ENCODE measurements at places on chromosomes 2 and 18. TPM values are rescaled to one million over a fixed set of nuclear protein-coding genes. Genes with fewer than 3 reads are reported as not detected.
A peak's percentile ranks its signal among the peaks of the same experiment; 100 is the strongest.

DNA sequence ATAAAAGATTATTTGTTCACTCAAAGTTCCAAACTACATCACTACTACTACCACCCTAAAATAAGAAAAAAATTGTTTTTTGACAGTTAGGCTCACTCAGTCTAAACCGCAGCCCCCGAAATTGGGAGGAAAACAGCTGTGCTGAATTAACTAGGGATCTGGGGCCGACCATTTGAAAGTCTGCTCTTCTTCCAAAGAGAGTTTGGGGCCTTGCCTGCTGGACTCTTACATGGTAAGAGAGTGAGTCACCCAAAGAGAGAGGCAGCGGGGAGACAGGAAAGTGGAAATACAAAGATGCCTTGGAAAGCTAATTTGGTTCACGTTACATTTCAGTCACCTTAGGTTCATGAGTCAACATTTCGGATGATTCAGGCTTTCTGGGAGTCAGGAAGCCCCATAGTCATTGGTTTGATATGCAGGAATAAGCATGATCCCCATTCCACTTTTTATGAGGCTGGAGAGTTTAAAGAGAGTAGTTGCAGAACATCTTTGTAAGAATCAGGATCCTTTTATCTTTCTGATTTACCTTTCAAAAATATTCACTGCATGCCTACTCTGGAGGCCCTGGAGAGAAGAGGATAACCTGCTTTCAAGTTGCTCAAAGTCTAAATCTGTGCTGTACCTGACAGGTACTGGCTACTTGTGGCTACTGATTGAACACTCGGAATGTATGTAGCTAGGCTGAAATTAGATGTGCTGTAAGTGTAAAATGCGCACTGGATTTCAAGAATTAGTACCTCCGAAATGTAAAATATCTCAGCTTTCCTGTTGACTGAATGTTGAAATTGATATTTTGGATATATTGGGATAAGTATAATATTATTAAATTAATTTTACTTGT is 995 bp upstream of the RTN4 start:
- DNase-seq = no peak
- peak overlapping the region; percentile 100 for H3K27ac ChIP-seq
- peaks cover 22% of the 10 kb centered on the region for H3K4me1 ChIP-seq
- no peaks in the 10 kb centered on the region for H3K27me3 ChIP-seq
- H3K4me3 ChIP-seq = peak overlapping the region; percentile 98

- no peak for DNase-seq
- H3K4me1 ChIP-seq = peaks cover 41% of the 10 kb centered on the region
- peak overlapping the region; percentile 24 for H3K27ac ChIP-seq
- no peaks in the 10 kb centered on the region for H3K27me3 ChIP-seq
Measured at GRCh38 chr2:127087791-127088495, 19.0 kb downstream of the BIN1 start.

GRCh38 chr2:12441750-12442475 is 274.8 kb upstream of the TRIB2 start:
- H3K4me1 ChIP-seq = no peaks in the 10 kb centered on the region
- no peak for DNase-seq
- no peaks in the 10 kb centered on the region for H3K27me3 ChIP-seq
- H3K27ac ChIP-seq = no peak overlapping the region

DNA sequence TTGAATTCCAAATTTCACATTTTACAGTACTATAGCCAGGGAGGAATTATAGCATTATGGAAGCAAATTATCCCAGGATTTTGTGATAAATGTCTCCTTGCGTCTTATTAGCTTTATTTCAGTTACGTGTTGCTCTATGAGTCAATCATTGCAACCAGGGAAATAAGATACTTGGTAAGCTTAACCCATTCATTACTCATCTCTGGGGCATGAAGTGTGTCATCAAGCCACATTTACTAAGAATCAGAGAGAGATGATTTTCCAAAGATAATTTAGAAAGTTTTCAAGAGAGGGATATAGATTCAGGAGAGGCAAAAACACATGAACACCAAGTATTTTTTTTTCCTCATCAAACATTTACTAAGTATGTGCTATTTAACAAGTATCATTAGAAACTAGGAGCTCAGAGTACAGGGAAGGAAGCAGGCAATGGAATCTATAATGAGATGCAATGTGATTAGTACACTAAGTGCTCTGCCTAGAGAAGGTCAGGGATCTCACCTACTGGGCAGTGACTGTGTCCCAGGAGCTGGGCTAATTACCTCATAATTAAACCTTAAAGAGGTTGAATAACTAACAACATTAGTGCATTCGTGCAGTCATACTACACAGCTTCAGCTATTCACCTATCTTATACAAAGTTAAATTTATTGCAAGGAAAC is 217.8 kb upstream of the NXPH2 start:
- H3K4me1 ChIP-seq = no peaks in the 10 kb centered on the region
- no peaks in the 10 kb centered on the region for H3K36me3 ChIP-seq
- H3K27me3 ChIP-seq = no peaks in the 10 kb centered on the region
- H3K4me3 ChIP-seq = no peak overlapping the region
- no peak overlapping the region for H3K27ac ChIP-seq

DNA sequence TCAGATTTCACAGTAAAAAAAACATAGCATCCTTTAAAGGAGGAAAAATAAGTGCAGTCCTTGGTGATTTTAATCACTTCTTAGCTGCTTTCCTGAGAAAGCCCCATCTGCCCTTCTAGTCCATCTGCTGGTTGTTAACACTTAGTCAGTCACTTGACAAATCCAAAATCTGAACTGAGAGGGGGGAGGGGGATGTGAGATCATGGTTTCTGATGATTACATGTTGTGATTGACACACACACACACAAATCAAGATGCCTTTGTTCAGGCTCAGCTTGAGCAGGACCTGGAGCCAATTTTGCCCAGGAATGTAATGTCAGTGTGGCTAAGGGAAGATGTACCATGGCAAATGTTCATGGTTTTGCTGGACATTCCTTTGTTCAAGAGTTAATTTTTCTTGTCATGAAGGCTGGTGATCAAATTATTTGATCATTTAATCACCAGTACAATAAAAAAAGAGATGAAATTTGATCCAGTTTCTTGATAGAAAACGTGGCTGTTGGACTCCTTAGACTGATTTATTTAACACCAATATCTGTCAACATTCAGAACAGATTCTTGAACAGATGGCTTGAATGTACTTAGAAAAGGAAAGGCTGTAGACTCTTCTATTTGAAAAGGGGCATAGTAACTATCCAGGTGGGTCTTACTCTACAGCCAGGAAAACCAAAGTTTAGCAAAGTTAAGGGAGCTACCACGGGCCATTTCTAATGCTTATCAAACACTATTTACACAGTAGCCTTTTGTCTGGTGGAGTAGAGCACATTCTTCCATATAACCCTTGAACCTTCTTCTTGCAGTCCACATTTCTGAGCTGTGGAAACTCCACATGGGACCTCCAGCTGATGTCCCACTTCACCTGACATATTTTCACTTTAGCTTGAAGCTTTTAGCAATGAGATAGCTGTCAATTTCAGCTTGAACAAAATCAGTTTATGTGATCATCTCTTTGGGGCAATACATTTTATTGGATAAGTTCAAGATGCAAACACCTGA is 408.7 kb downstream of the PIK3C3 start:
- H3K4me3 ChIP-seq = no peak overlapping the region
- H3K27ac ChIP-seq = no peak overlapping the region
- H3K4me1 ChIP-seq = no peaks in the 10 kb centered on the region
- DNase-seq = no peak
- no peaks in the 10 kb centered on the region for H3K27me3 ChIP-seq
- no peaks in the 10 kb centered on the region for H3K36me3 ChIP-seq

DNA sequence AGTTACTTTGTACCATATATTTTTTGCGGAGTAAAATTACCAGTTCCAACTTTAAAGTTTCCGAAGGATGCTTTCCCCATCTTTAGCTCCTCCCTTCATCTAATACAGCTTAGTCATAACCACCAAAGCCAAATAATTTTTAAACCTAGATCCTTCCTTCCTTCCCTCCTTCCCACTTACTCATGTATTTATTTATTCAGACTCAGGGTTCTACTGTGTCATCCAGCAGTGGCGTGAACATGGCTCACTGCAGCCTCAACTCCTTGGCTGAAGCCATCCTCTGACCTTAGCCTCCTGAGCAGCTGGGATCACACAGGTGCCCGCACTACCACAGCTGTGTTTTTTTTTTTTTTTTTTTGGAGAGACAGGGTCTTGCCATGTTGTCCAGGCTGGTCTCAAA is 4.4 kb downstream of the LPIN2 start:
- H3K27me3 ChIP-seq = no peaks in the 10 kb centered on the region
- H3K27ac ChIP-seq = no peak overlapping the region
- H3K4me3 ChIP-seq = no peak overlapping the region

- H3K27me3 ChIP-seq = no peaks in the 10 kb centered on the region
- H3K4me3 ChIP-seq = no peak overlapping the region
- no peak overlapping the region for H3K27ac ChIP-seq
- DNase-seq = no peak
- H3K36me3 ChIP-seq = no peaks in the 10 kb centered on the region
- H3K4me1 ChIP-seq = no peaks in the 10 kb centered on the region
Measured at GRCh38 chr2:134107402-134107801, 146.5 kb upstream of the MGAT5 start.

- H3K4me1 ChIP-seq = no peaks in the 10 kb centered on the region
- H3K4me3 ChIP-seq = no peak overlapping the region
- H3K27ac ChIP-seq = no peak overlapping the region
- no peaks in the 10 kb centered on the region for H3K27me3 ChIP-seq
- no peak for DNase-seq
Measured at GRCh38 chr2:17208511-17208910, 309.7 kb downstream of the RAD51AP2 start.

DNA sequence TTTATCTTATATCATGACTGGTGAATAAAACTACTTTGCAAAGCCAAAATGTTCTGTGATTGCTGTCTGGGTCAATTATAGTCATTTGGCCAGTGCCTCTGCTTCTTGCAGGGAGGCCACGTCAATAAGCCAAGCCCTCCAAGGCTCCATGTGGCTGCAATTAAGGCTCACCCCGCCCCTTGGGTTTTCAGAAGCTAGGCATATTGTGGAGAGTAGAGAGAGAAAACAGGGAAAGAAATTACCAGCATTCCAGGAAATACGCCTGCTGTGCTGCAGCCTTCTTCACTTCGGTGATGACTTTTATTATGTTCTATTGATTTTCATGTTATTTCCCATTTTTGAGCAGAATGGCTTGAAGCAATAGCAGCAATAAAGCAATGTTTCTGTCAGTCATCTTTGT is 319.7 kb downstream of the SOX11 start:
- H3K36me3 ChIP-seq = no peaks in the 10 kb centered on the region
- H3K4me3 ChIP-seq = no peak overlapping the region
- no peaks in the 10 kb centered on the region for H3K27me3 ChIP-seq
- DNase-seq = no peak
- no peak overlapping the region for H3K27ac ChIP-seq
- H3K4me1 ChIP-seq = no peaks in the 10 kb centered on the region

DNA sequence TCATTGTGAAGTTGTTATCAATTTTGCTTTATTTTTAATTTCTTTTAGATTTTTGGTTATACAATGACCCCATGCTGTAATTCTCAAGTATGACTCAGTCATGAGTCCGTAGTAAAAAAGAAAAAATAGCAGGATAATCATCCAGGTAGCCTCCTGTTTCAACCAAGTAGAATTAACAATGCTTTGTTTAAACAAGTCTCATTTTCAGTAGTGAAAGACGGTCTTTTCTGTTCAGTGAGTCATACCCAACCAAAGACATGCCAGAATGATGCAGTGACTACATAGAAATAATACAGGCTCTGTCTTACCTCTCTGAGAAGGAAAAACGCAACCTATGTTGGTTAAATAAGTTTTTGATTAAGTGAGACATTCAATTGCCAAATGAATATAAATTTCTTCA is 67.8 kb upstream of the DSC1 start:
- H3K27ac ChIP-seq = peak overlapping the region; percentile 74
- no peaks in the 10 kb centered on the region for H3K36me3 ChIP-seq
- DNase-seq = no peak

GRCh38 chr18:48751727-48752468 is 198.9 kb downstream of the SMAD7 start:
- H3K4me1 ChIP-seq = peaks cover 7% of the 10 kb centered on the region
- DNase-seq = no peak

- no peak overlapping the region for H3K27ac ChIP-seq
- H3K27me3 ChIP-seq = peaks cover 9% of the 10 kb centered on the region
- peak overlapping the region; percentile 52 for H3K4me3 ChIP-seq
Measured at GRCh38 chr2:148876202-148876594, 1.2 kb downstream of the KIF5C start.

DNA sequence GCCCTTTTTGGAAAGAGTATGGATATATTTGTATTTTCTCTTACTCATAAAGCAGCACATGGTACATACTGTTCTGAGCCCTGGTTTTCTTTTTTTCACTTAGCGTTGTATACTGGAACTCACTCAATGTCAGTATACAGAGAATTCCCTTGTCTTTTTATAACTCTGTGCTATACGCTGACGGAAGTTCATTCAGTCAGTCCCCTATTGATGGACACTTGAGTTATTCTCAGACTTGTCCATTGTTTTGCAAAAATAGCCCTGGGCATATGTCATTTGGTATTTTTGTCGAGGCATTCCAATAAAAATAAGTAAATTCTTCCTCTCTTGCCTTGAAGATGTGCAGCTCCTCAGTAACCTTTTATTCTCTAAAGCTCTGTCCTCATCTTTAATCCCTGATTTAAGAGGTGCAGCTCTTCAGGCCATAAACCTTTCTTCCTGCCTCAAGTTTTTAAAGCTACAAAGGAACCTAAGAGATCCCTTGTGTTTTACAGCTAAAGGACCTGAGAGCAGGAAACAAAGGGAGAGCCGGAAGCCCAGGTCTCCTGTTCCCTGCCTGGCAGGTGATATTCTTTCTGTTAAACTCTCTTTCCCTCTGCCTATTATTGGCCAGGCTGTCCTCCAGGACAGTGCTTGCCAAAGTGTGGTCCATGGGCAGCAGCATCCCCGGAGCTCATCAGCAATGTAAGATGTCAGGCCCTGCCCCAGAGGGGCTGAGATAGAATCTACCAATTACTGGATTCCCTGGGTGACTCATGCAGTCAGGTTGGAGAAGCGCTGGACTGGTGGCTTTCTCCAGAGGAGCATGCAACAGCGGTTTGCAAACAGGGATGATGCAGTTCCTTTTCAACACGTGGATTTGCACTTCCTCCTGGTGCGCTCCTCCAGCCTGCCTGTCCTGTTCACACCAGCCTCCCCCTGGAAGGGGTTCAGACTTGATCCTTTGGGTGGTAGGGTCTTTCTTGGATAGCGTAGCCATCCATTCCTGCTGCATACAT is 158.0 kb downstream of the NEDD4L start:
- no peak for DNase-seq
- no peaks in the 10 kb centered on the region for H3K27me3 ChIP-seq
- H3K4me1 ChIP-seq = no peaks in the 10 kb centered on the region
- H3K27ac ChIP-seq = no peak overlapping the region

The ABCB11 gene
- 0.18 TPM for total RNA-seq

The TRIM54 gene
- total RNA-seq = not detected

The ASIC4 gene
- not detected for total RNA-seq

The ASPRV1 gene
- total RNA-seq = 0.38 TPM

The FSHR gene
- not detected for total RNA-seq

The PFN4 gene
- not detected for total RNA-seq

The ZNG1B gene
- total RNA-seq = 51.3 TPM

The BMP10 gene
- not detected for total RNA-seq

The KIAA2012 gene
- total RNA-seq = not detected

The CFC1 gene
- total RNA-seq = not detected

The SCN7A gene
- 23.1 TPM for total RNA-seq

The STAT4 gene
- total RNA-seq = 1.4 TPM
